Choroid plexus epithelial cell (primary cell): ENCODE measurements at places on chromosomes 3 and 15.

GRCh38 chr3:132623646-132624045 is 26.6 kb downstream of the ACKR4 start:
- DNase-seq, result no peak

GRCh38 chr3:39294446-39295183 is 14.8 kb upstream of the CX3CR1 start:
- no peak for DNase-seq

DNA sequence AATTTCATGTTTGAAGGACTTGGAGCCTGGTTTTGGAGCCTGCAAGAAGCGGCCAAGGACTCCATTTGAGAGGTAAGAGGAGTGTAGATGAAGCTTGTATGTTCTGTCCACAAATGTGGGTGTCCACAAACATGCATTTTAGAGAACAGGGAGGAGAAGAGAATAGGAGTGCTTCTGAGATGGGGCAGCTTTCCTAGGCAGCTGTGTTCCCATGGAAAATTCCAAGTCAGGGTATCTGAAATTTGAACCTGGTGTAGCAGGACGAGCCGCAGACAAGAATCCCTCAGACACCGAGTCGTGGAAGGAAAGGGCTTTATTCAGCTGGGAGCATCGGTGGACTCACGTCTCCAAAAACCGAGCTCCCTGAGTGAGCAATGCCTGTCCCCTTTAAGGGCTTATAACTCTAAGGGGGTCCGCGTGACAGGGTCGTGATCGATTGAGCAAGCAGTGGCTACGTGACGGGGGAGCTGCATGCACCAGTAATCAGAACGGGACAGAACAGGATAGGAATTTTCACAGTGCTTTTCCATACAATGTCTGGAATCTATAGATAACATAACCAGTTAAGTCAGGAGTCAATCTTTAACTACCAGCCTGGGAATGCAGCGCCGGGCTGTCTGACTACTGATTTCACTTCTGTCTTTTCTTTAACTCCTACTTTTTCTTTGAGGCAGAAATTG is 71.4 kb upstream of the WDR72 start:
- DNase-seq, result no peak

DNA sequence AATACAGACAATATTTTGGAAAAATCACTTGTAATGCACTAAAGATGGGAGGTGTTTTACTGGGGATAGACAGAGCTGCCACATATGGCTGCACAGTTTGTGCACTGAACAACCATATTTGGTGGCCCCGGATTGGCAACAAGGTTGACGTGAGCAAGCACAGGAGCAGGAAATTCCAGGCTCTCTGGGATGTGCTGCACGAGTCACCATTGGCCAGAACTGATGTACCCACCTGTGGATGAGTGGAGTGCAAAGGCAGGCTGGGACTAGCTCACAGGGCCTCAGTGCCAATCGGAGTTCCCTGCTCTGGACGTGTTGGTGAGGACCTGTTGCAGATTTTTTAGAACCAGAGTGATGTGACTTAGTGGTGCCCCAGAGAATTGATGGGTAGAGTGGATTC is 42.0 kb upstream of the SCAANT1 start:
- no peak for DNase-seq

DNA sequence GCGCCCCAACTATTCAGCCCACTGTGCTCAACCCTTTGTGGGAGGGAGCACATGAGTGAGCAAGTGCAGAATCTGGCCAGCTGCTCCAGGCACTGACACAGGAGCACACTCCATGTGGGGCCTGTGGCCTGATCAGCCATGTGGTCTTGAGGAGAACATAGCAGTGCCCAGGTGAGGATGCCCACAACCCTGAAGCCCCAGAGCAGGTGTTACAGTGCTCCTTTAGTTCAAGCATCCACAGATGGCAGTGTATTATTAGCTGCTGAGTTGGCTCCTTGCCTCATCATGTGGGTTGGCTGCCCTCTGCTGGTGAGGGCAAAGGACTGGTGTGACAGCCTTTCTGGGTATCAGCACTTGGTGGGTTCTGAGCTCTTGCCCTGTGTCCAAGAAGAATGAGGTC is 1588.2 kb downstream of the SI start:
- peak; percentile 48 for DNase-seq

GRCh38 chr3:59605944-59606534 is 556.2 kb upstream of the CFAP20DC start:
- DNase-seq, result no peak

DNA sequence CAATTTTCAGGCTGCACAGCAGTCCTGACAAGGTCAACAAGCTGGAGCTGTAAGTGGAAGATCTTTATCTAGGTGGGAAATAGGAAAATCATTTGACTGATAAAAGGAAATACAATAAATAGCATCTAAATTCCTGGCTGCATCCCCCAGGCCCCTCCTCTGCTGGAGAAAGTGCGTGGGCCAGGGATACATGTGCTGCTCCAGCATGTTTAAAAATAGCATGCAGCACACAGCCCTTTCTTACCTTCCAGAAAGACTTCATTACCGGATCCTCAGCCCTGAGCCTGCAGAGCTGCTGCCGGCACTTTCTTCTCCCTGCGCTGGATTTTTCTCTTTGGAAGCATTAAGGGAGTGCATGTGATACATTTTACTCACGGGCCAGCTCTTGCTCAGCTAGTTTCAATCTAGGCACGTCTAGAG is 77.3 kb downstream of the HMG20A start:
- peak; percentile 57 for DNase-seq

- DNase-seq, result no peak
Observed at GRCh38 chr15:33375236-33375635, 64.5 kb downstream of the RYR3 start.

GRCh38 chr3:190491533-190492054 is 22.3 kb upstream of the IL1RAP start:
- DNase-seq, result no peak

GRCh38 chr3:195876297-195877064 is 31.9 kb downstream of the TNK2 start:
- no peak for DNase-seq

DNA sequence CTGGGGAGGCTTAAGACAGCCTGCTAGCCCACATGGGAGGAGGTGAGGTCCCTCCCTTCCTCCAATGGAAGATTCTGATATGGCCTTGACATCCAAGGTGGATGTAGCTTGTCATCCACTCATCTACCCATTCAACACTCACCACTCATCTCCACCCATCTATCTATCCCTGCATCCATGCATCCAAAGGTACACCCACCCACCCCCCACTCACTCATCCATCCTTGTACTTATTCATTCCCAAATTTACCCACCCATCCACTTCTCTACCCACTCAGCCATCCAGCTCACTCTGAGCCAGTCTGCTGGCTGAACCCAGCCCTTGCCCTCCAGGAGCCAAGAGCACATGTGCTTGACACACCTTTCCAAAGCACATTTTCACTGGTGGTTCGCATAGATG is 189.7 kb downstream of the TLE3 start:
- no peak for DNase-seq

DNA sequence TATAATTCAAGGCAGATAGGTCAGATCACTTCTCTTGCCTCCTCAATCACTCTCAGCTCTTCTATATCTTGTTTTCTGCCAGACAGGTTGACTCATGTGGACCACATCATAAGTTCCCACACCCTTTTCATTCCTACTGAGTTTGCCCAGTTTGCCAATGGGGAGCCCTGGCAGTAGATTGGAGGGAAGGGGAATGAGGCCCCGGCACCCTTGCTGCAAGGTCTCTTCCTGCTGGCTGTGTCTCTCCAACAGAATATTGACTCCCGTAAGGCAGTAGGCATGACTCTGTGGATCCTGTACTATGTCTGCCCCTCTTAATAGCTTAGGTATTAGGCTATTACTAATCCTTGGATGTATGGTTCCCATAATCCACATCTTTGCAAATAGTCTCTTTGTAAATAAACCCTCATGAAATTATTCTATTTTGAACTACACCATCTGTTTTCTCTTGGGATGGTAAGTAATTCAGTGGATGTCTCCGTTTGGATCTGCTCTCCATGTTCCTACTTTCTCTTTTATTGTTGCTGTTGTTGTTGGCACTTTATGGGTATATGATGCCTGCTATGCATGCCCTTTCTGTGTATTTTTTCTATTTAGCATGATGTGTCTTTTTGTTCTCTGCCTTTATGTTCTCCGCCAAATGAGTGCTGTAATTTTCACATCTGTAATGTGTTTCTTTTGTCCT is 65.5 kb upstream of the DCBLD2 start:
- no peak for DNase-seq

DNA sequence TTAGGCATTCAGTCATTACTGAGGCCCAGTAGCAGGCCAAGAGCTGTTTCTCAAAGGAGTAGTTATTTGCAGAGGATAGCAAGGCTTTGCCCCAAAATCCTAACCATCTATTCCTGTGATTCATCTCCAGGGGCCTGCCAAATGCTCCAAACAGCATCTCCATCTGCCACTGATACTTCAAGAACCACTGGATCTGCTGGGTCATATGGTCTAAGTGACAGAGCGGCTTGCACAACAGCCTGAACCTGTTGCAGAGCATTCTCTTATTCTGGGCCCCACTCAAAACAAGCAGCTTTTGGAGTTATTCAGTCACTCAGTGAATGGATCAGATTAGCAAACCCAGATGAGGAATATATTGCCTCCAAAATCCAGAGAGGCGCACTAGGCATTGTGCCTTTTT is 68.8 kb upstream of the ALDH1A3 start:
- DNase-seq, result no peak

DNA sequence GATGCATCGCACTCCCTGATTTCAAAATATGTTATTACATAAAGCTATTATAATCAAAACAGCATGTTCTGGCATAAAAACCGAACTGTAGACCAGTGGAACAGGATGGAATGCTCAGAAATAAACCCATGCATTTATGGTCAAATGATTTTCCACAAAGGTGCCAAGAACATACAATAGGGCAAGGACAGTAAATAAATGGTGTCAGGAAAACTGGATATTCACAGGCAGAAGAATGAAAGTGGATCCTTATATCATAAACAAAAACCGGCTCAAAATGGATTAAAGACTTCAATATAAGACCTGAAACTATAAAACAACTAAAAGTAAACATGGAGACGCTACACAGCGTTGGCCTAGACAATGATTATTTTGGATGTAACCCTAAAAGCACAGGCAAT is 22.6 kb downstream of the USP50 start:
- DNase-seq, result no peak

DNA sequence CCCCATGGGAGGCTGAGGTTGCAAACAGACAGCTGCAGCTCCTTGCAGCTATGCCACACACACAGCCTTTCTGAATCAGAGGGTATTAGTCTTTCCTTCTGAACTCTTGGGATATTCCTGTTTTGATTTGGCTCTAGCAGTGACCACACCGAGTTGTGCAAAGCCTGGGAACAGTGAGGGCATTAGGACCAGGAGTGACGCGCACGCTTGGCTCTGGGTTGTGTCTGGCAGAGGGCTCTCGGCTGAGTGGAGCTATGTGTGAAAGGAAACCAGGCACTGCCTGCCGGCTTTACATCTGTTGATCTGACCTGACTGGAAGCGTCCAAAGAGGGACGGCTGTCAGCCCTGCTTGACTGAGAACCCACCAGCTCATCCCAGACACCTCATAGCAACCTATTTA is at the start of gene GALNT15:
TSS of gene GALNT15 (plus strand) at position 292 of the 400 bp plus-strand sequence. CDS start 472 bp downstream, outside the sequence.
- peak; percentile 94 for DNase-seq

DNA sequence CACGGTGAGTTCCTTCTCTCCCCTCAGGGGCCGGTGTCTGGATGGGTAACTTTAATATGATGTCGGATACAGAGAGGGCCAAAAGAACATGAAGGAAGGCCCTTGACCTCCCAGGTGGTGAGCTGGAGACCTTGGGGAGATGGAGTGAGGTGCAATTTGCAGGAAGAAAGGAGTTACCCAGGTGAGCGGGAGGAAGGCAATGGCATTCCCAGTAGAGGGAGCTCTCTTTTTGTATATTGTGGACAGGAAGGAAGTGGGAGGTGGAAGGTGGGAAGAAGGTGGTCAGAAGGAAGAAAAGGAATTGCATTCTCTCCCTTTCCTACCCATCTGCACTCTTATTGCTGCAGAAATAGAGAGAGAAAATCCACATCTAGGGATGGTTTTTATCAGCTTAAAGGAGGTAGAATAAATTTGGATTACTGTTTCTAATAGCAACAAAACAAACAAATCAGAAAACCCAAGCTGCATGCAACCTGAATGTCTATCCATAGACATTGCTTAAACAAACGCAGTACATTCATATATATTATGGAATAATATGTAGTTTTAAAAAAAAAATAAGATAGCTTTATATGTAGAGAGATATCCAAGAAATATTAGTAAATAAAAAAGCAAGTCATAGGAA is 169.0 kb upstream of the TSC22D2 start:
- DNase-seq, result peak; percentile 56

- DNase-seq, result peak; percentile 61
Observed at GRCh38 chr3:65178703-65179102, 490.9 kb upstream of the ADAMTS9 start.

GRCh38 chr3:144921710-144922109 is 950.1 kb downstream of the DIPK2A start:
- DNase-seq, result no peak

DNA sequence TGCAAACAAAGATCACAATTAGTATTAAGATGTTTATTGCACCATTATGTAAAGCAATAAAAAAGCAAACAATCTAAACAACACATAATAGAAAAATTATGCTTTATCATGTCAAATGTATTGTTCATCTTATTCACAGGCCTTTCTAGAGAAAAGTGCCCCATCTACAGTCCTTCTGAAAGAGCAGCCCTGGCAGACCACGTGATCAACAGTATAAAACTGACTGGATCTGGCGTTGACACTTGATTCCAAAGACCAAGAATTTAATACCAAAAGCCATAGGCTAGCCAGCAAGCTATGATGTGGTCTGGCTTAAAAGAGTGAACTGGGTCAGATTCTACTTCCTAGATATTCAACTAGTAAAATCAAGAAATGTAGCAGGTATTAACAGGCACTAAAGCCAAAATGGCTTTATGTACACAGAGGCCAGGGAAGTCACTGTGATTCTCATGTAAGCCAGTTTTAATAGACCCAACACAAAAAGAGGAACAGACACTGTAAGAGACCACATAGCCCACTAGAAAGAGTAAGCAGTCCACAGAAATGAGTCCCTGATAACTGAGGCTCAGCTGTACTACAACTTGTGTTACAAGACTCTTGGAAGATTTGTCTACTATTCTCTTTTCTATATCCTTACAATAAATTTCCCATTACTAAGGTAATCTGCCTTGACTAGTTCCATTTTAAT is 32.5 kb downstream of the DMXL2 start:
- peak; percentile 17 for DNase-seq

DNA sequence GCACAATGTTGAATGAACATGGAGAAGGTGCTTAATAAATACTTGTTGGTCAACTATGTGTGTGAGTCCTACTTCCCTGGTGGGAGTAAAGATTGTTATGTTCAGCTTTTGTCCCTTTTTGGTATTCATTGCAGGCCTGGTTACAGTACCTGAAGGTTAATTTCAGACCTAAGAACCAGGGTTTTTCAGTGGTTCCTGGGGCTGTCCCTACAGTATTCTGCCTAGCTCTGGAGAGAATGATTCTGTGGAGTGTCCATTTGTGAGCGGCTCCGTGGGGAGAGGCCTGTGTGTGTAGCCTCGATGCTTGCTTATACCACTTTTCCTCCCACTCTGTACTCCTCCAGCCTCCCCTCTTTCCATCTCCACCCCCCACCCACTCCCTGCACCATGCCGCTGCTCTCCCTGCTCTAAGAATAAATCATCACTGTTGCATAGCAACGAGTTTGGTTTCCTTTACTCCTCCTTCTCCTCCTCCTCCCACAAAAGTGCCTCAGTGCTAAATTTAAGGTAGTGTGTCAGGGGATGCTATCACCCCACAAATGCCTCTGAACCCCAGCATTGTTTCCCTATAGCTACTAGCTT is 150.6 kb upstream of the ROPN1 start:
- no peak for DNase-seq
